SJCRH30 (cell line): ENCODE measurements at places on chromosomes 13 and 19. TPM values are rescaled to one million over a fixed set of nuclear protein-coding genes. Genes with fewer than 3 reads are reported as not detected.
A peak's percentile ranks its signal among the peaks of the same experiment; 100 is the strongest.

The WDR18 gene
- 47.5 and 58.9 TPM in 2 replicates for total RNA-seq

GRCh38 chr13:107375701-107376340 lies 807.9 kb upstream of the ARGLU1 start:
- no peaks in the 10 kb centered on the region for H3K4me1 ChIP-seq
- no peak overlapping the region for H3K4me3 ChIP-seq
- H3K36me3 ChIP-seq, result no peaks in the 10 kb centered on the region

The USF2 gene
- total RNA-seq, result 104 and 105 TPM in 2 replicates

The NECTIN2 gene
- total RNA-seq, result 46.0 and 50.2 TPM in 2 replicates

- peak overlapping the region; percentile 97 for H3K27ac ChIP-seq
- 0 out of 2 replicates have a peak, but pooled peaks cover 7% of the 10 kb centered on the region for H3K4me1 ChIP-seq
- H3K27me3 ChIP-seq, result no peaks in the 10 kb centered on the region
- H3K4me3 ChIP-seq, result peak overlapping the region; percentile 99
- no peaks in the 10 kb centered on the region for H3K36me3 ChIP-seq
- DNase-seq, result peak; percentile 87
These were observed 568 bp downstream of the PAN3 start for GRCh38 chr13:28138756-28139470.

The KLK8 gene
- total RNA-seq, result not detected in 2 replicates

The ZNF793 gene
- 1.9 and 2.3 TPM in 2 replicates for total RNA-seq

DNA sequence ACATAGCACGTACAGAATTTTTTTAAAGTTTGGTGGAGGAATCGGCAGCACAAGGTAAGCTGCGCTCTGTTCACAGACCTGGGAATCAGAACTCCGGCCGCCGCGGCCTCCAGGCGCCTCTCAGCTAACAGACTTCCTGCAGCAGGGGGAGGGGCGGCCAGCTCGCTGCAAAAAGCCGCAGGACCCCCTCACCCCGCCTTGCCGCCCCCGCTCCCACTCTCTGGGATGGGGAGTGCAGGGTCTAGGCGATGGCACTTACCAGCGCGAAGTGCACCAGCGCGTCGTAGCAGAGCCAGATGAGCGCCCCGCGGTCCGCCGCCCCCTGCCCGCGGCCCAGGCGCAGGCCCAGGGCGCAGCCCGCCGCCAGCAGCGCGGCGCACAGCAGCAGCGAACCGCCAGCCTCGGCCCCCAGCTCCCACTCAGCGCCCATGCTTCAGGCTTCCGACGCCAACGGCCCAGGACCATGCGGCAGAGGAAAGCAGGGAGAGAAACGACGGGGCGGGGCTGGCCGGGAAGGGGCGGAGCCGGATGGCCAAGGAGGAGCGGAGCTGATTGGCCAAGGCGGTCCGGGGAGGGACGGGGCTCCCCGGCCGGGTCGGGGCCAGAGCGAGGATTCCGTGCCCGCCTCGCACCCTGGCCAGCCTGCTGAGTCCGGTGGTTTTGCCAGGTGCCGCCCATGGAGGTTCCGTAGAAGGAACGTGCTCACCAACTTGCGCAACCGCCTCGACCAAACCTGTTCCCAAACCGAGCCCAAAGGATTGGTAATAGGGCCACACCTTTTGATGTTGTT lies at the start of gene EBPL:
TSS of gene EBPL (minus strand) at position 492 of the 790 bp plus-strand sequence. CDS start at position 430, 62 bp downstream.
- H3K4me1 ChIP-seq, result no peaks in the 10 kb centered on the region
- H3K27me3 ChIP-seq, result no peaks in the 10 kb centered on the region
- H3K4me3 ChIP-seq, result peak within 1 kb of the TSS; percentile 72
- DNase-seq, result peak; percentile 97
- peak within 1 kb of the TSS; percentile 68 for H3K27ac ChIP-seq

DNA sequence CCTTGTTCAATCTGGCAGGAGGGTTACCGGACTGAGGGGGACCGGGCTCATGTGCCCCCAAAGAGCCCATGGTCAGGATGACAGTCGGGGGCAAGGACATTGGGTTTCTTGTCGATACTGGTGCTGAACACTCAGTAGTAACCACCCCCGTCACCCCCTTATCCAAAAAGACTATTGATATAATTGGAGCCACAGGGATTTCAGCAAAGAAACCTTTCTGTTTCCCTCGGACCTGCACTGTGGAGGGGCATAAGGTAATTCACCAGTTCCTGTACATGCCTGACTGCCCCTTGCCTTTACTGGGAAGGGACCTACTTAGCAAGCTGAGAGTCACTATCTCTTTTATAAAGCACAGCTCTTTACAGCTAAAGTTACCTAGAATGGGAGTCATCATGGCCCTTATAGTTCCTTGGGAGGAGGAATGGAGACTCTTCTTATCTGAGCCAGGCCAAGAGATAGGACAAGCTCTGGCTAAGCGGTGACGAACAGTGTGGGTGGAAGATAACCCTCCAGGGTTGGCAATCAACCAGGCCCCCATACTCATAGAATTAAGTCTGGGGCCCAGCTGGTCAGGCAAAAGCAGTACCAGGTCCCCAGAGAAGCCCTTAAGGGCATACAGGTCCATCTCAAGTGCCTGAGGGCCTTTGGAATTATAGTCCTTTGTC lies 603.7 kb downstream of the UQCRFS1 start:
- H3K27ac ChIP-seq, result no peak overlapping the region
- no peaks in the 10 kb centered on the region for H3K4me1 ChIP-seq
- DNase-seq, result no peak
- no peak overlapping the region for H3K4me3 ChIP-seq

DNA sequence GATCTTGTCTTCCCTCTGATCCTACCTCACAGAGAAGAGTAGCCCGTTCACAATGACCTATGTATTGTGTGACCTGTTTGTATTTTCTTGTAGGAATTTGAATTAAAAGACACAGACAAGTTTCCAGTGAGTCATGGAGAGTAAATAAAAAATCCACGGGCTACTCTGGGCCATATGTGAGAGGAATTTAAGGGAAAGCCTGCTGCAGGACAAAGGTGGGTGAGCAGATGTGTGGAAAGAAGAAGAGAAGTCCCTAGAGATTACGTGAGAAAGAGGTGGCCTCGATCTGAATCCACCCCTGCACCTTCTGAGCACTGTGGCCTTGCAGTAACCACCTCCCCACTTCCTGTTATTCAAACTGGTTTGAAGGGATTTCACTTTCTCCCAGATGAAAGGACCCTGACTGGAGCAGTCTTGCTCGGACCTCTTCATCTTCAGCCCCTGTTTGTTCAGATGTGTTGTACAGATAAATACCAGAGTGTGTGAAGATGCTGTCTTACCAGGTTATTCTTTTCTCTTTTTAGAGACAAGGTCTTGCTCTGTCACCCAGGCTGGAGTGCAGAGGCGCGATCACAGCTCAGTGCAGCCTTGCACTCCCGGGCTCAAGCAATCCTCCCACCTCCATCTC lies 205.4 kb downstream of the PDS5B start:
- H3K4me1 ChIP-seq, result no peaks in the 10 kb centered on the region
- no peaks in the 10 kb centered on the region for H3K27me3 ChIP-seq
- no peak for DNase-seq
- no peak overlapping the region for H3K4me3 ChIP-seq

The CYP4F3 gene
- total RNA-seq, result not detected in 2 replicates

DNA sequence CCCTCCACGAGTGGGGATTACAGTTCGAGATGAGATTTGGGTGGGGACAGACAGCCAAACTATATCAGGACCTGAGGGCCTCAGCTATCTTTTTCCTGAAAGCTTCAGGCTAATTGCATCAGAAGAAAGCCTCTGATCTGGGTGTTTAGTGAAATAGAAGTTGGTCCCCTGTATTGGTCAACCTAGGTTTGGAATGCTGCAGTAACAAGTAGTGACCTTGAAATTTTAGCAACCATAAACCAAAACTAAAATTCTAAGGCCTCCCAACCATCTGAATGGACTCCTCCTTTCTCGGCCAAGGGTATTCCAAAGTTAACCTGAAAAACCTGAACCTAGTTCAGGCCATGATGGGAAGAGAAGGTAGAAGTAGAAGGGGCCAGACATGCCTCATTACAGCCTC lies 34.9 kb upstream of the OR10H1 start:
- DNase-seq, result no peak
- H3K27ac ChIP-seq, result no peak overlapping the region
- no peaks in the 10 kb centered on the region for H3K36me3 ChIP-seq
